Aorta (tissue), 5 donors: ENCODE measurements at places on chromosomes 7 and 10. TPM values are rescaled to one million over a fixed set of nuclear protein-coding genes. Genes with fewer than 3 reads are reported as not detected.

Gene SFTPA1
- not detected for total RNA-seq

- H3K27me3 ChIP-seq = no peaks in the 10 kb centered on the region
- peaks cover 10% of the 10 kb centered on the region for H3K4me1 ChIP-seq
- H3K4me3 ChIP-seq = no peak overlapping the region
These were observed 21.0 kb downstream of the MPP7 start for GRCh38 chr10:28281726-28282315.

DNA sequence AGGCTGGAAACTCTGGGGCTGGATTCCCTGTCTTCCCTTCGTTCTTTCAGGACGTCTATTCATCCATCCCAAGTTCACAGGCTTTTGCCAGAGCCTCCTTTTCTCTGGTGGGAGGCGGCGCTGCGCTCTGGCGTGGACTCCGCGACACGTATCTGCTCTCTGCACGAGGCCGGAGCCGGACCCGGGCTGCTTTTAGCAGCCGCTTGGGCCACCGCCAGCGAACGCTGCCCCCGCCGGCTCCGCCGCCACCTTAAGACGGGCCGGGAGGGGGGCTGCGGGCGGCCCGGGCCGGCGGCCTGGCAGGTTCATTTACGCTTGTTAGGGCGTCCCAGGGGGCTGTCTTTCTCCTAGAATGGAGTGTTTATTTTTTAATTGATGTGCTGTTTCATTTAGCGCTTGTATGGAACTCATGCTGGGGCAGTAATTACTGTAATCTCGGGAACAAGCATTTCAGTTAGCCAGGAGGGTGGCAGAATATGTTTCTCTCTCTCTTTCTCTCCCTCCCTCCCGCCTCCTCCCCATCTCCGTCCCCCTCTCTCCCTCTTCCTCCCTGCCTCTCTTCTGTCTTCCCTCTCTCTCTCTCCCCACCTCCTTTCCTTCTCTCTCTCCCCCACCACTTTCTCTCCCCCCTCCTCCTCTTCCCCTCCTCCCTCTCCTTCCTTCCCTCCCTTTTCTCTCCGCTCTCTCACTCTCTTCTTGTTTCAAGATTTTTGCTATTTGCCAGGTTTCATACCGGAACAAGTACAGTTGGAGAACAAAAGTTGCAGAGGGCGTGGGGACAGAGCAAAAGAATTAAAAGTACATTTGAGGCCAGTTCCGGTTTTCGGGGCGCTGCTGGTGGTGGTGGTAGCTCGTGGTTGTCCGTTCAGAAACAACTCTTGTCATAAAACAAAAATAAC, 1.3 kb upstream of the FZD8 start:
- H3K36me3 ChIP-seq = no peaks in the 10 kb centered on the region
- H3K27me3 ChIP-seq = no peaks in the 10 kb centered on the region
- peak overlapping the region; percentile 79 for H3K4me3 ChIP-seq
- no peaks in the 10 kb centered on the region for H3K4me1 ChIP-seq
- no peak overlapping the region for H3K27ac ChIP-seq

GRCh38 chr7:101985057-101985902, 167.9 kb downstream of the CUX1 start:
- H3K27me3 ChIP-seq = no peaks in the 10 kb centered on the region
- no peaks in the 10 kb centered on the region for H3K36me3 ChIP-seq
- H3K4me3 ChIP-seq = no peak overlapping the region
- no peak overlapping the region for H3K27ac ChIP-seq
- H3K4me1 ChIP-seq = peaks cover 4% of the 10 kb centered on the region

DNA sequence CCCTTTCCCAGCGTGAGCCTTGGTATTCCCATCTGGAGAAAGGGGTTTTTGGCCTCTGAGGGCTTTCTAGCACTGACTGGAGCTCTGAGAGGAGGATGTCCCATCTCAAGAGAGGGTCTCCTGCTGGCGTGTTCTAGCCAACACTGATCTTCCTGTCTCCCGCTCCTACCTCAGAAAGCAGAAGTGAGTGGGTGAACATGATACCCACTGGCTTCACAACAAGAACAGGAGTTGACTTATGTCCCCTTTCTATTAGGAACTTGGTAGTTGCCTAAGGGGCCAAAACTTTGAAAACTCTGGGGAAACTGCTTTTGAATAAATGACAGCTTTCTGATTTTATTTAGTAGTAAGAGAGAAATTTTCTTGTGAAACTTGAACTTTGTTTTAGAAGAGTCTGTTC, 113.1 kb upstream of the ADCY1 start:
- H3K4me1 ChIP-seq = no peaks in the 10 kb centered on the region
- no peaks in the 10 kb centered on the region for H3K27me3 ChIP-seq
- H3K36me3 ChIP-seq = no peaks in the 10 kb centered on the region
- no peak for DNase-seq
- H3K4me3 ChIP-seq = no peak overlapping the region
- no peak overlapping the region for H3K27ac ChIP-seq

DNA sequence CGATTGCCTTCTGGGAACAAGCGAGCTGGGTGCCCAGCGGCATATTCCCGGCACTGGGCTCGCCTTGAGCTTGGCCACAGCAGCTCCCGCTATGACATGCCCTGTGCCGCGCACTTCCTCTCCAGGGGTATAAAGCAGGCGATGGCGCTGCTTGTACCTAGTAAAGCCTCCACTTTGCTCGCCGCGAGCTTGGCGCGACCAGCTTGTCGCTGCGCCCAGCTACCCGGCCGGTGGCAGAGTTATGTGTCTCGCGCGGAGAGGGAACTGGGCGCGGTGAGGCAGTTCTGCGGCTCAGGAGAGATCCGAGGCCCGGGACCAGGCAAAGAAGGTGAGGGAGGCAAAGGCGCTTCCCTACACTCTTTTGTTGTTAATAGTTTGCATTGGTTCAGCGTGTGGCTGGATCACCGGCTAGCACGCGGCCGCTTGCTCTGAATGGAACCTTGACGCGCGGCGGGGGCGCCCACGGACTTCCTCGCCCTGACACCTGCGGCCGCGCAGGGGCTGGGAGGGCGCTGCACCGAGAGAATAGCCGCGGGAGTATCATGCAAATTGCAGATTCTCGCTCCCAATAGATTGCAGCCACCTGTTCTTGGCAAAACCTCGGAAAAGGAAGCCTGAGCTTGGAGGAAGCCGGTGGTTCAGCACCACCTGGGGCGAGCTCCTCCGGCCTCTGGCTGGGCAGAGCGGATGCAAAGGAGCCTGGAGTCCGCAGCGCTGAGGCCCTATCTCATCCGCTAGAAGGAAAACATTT, 3.0 kb upstream of the BUB3 start:
- peak; percentile 73 for DNase-seq
- H3K27me3 ChIP-seq = no peaks in the 10 kb centered on the region
- no peak overlapping the region for H3K4me3 ChIP-seq
- no peak overlapping the region for H3K27ac ChIP-seq

- no peak overlapping the region for H3K4me3 ChIP-seq
- DNase-seq = no peak
- no peaks in the 10 kb centered on the region for H3K27me3 ChIP-seq
- H3K36me3 ChIP-seq = no peaks in the 10 kb centered on the region
These were observed 485.1 kb downstream of the SEMA3D start for GRCh38 chr7:84701524-84702306.

DNA sequence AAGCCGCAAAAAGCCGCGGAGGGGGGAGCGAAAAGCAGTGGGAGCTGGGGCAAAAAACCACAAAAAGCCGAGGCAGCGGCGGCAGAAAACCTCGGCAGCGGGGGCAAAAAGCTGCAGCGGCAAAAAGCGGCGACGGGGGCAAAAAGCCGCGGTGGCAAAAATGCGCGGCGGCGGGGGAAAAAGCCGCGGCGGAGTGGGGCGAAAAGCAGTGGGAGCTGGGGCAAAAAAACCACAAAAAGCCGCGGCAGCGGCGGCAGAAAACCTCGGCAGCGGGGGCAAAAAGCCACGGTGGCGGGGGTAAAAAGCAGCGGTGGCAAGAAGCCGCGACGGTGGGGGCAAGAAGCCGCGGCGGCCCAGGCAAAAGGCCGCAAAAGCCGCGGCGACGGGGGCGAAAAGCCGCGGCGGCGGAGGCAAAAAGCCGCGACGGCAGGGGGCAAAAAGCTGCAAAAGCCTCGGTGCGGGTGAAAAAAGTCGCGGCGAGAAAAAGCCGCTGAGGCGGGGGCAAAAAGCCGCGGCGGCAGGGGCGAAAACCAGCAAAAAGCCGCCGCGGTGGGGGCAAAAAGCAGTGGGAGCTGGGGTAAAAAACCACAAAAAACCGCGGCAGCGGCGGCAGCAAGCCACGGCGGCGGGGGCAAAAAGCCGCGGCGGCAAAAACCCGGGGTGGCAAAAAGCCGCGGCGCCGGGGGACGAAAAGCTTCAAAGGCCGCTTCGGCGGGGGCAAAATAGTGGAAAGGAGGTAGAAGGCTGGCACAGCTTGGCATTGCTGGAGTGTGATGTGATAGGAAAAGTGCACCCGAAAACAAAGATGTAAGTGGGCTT, 135.9 kb downstream of the ZNF92 start:
- no peaks in the 10 kb centered on the region for H3K4me1 ChIP-seq
- no peaks in the 10 kb centered on the region for H3K27me3 ChIP-seq
- no peak overlapping the region for H3K27ac ChIP-seq
- peak; percentile 71 for DNase-seq
- peak overlapping the region; percentile 86 for H3K4me3 ChIP-seq

- H3K27ac ChIP-seq = no peak overlapping the region
- H3K36me3 ChIP-seq = no peaks in the 10 kb centered on the region
- no peaks in the 10 kb centered on the region for H3K27me3 ChIP-seq
- no peaks in the 10 kb centered on the region for H3K4me1 ChIP-seq
These were observed 59.4 kb downstream of the USP6NL start for GRCh38 chr10:11551916-11552602.

DNA sequence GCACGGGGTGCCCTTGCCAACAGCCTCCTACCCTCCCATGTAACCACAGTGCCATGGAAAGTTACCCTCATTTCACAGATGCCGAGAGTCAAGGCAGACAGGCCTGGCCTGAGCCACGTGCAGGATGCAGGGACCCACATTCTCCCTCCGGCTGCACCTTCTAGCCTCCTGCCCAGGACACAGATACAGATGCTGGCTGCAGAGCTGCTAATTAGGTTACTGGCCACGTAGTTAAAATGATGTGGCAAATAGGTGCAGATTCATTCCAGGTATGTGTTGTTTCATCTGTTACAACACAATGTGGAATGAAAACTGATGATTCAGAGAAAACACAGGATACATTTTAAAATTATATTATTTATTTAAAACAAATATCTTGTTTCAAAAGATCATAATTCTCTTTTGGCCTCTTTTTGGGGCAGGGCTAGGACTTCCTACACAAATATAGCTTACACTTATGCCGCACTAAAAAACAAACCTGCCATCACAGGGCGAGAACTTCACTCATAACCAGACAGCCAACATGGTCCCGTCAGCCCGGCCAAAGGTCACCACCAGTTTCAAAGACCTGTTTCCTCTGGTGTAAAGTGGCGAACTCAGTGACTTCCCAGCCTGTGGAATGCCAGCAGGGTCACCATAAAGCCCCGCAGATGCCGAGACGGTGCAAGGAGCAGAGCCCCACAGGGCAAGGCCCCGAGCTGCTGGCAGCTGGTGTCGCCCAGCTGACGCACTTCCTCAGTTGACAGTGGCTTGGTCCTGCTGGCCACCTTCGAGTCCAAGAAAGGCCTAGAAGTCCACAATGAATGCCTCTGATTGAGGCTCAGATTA, 83.5 kb downstream of the TNS3 start:
- DNase-seq = peak; percentile 71
- peak overlapping the region; percentile 25 for H3K27ac ChIP-seq
- no peak overlapping the region for H3K4me3 ChIP-seq
- no peaks in the 10 kb centered on the region for H3K4me1 ChIP-seq
- H3K27me3 ChIP-seq = no peaks in the 10 kb centered on the region
- H3K36me3 ChIP-seq = no peaks in the 10 kb centered on the region

DNA sequence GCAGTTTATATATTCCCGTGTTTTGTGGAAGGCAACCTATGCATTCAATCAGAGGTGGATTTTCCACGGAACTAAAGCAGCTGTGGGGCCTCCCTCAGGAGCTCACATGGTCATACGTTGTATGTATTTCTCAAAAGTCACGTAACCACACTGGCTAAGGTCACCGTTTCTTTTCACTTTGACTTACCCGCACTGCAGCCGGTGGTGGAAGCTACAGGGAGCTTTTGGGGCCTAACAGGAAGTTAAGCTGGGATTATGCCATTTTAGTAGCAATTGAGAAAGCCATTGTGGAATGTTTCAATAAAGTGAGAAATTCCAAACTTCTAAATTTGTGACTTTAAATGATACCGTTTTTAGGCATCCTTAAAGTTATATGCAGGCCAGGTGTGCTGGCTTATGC, 111.2 kb upstream of the KLF6 start:
- H3K36me3 ChIP-seq = no peaks in the 10 kb centered on the region
- no peaks in the 10 kb centered on the region for H3K4me1 ChIP-seq
- H3K4me3 ChIP-seq = no peak overlapping the region
- H3K27me3 ChIP-seq = no peaks in the 10 kb centered on the region

DNA sequence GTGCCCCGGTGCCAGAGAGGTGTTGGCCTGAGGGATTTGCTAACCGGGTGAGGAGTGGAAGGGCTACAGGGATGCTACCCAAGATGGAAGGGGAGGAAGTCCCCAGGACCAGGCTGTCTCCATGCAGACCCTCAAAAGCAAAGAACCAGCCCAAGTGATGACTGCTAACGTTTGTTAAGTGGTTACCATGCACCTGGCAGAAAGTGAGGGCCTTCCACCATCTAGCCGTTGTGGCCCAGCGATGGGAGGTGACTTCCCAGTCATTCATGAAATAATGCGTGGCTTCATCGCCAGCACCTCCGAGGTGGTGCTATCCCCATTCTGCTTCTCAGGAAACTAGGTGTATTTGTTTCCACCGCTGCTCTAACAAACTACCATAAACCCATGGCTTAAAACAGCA, 86.8 kb upstream of the LANCL2 start:
- H3K27ac ChIP-seq = no peak overlapping the region
- H3K36me3 ChIP-seq = no peaks in the 10 kb centered on the region
- no peak overlapping the region for H3K4me3 ChIP-seq

DNA sequence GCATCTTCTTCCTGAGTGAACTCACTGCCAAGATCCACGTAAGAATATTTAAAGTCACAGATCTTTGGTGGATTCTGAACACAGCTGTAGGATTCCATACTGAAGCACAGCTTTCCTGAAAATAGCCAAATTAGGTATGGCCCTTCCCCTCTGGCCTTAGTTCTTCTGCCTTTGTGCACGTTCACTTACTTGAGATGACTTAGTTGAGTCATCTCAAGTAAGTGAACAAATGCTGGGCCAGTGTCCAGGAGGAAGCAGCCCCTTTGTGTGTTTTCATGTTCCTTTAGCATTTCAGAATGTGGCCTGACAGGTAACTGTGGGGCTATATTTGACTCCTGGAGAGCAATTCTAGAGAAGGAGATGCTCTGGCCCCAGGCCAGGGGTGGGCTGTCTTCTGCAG, 51.5 kb downstream of the CCNY start:
- H3K36me3 ChIP-seq = no peaks in the 10 kb centered on the region
- no peak overlapping the region for H3K4me3 ChIP-seq
- DNase-seq = no peak
- H3K27ac ChIP-seq = no peak overlapping the region
- H3K27me3 ChIP-seq = no peaks in the 10 kb centered on the region
- peaks cover 1% of the 10 kb centered on the region for H3K4me1 ChIP-seq

Gene SPDYE5
- total RNA-seq = not detected

Gene GDF10
- 27.5 TPM for total RNA-seq

DNA sequence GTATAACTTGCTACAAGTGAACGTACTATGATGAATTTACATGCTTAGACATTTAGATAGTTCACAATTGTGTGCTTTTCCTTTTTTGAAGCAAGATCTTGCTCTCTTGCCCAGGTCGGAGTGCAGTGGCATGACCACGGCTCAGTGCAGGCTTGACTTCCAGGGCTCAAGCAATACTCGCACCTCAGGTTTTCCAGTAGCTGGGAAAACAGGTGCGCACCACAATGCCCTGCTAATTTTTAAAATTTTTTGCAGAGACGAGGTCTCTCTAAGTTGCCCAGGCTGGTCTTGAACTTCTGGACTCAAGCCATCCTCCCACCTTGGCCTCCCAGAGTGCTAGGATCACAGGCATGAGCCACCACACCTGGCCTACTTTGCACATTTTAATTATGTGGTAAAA, 1.8 kb downstream of the GPR15LG start:
- H3K27me3 ChIP-seq = no peaks in the 10 kb centered on the region
- no peak overlapping the region for H3K4me3 ChIP-seq
- no peaks in the 10 kb centered on the region for H3K36me3 ChIP-seq
- DNase-seq = no peak
